CD4-positive, alpha-beta T cell treated with Interleukin-12 subunit alpha and Interleukin-12 subunit beta, for 1 hour (primary cell): ENCODE measurements at places on chromosomes 6 and 20.

DNA sequence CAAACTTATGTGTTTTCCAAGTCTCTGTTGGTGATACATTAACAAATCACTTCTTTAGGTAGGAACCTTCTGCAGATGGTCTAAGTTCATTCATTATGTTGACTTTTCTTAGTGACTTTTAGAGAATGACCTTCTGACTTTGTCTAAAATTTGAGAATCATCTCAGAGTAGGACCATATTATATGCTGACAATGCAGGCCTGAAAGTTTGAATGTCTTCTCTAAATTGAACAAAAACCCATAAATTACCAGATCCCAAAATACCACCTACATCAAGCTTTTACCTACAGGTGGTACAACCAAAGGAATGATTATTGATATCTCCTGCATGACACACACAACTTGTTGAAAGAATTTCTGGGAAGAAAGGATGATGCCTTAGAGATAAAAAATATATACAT, 191.5 kb downstream of the SOD2 start:
- no peak for DNase-seq

GRCh38 chr20:44706301-44707017, 8.7 kb upstream of the CCN5 start:
- no peak for DNase-seq

GRCh38 chr20:13302647-13303450, 81.8 kb downstream of the ISM1 start:
- DNase-seq: peak; percentile 33

- no peak for DNase-seq
These were observed 3.7 kb upstream of the OLIG3 start for GRCh38 chr6:137497721-137498463.

GRCh38 chr20:20031790-20032189, 14.6 kb downstream of the NAA20 start:
- DNase-seq: no peak

- DNase-seq: no peak
These were observed 511.1 kb downstream of the TENT5A start for GRCh38 chr6:81241126-81242041.

- no peak for DNase-seq
These were observed 6.7 kb downstream of the BHLHE23 start for GRCh38 chr20:63000036-63000435.

GRCh38 chr6:156727715-156728385, 49.3 kb upstream of the ARID1B start:
- DNase-seq: no peak

DNA sequence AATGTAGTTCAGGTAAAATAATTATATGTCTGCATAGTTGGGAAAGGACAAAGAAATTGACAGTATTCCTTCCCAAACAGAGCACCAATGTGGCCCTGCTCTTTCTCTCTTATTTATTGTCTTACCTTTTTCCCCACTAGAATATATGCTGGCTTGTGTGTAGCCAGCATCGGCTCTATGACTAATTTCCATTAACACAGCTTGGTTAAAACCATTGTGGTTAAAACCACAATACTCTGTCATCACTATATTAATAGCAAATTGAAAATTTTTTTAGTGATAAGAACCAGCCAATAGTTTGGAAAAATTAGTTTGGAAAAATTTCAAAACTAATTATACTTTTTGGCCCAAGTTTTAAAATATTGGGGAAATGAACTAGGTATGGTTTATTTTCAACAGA, 535.1 kb downstream of the UTRN start:
- no peak for DNase-seq

DNA sequence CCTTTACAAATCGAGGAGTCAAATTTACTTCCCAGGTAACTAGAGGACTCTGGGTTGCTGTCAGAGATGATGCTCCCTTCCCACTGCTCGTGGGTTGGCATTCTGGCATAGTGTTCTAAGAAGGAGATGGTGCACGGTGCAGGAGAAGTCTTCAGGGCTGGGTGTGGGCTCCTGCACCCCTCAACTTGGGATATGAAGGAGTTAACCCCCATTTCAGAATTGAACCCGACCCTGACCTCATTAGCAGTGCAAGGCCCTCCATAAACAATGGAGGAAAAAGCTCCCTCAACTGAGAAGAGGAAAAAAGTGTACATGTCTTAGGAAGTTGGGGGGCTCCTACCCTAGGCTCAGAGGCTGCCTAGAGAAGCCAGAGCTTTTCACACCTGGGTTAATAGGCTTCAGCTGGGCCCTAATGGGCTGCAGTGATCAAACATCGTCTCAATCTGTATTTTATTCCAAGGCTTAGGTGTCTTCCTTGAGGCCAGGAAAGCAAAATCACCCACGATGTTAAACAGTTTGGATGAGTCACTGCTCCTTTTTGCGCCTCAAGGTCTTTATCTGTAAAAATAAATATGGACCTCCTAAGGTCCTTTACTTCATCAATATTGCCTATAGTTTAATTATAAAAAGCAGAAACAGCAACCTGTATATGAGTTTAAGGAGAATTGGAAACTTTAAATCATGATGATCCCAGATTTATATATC, 29.4 kb downstream of the TFAP2B start:
- no peak for DNase-seq

- no peak for DNase-seq
These were observed 60.2 kb downstream of the SLC22A23 start for GRCh38 chr6:3396503-3397180.

DNA sequence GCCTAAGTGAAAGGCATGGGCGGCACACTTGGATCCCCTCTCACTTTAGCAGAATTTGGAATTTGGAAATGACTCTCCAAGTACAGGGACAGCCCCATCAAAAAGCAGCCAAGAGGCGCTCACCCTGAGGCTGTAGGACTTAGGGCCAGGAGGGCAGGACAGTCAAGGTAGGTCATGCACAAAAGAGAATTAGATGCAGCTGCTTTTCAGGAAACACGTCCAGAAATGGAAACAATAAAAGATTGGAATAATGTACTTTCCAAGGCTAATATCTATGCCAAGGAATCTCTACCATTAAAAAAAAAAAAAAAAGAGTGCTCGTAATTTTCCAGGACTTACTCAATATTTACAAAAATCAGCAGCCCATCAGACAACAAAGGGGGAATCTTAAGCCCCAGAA, 19.9 kb downstream of the PREP start:
- DNase-seq: no peak

- peak; percentile 46 for DNase-seq
These were observed 82.7 kb upstream of the DUSP22 start for GRCh38 chr6:209432-210103.

DNA sequence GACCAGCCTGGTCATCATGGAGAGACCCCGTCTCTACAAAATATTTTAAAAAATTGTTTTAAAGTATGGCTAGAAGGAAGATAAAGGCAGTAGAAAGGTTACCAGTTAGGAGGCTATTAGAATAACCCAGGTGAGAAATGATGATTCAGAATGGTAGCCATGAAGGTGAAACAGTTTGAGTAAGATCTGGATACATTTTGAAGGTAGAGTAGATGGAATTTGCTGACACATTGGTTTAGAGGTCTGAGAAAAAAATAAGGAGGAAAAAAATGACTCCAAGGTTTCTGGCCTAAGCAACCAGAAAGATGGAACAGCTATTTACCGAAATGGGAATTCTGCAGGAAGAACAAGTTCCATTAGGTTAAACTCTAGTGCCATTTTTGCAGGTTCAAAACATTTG, 167.9 kb upstream of the TAB2 start:
- no peak for DNase-seq

- no peak for DNase-seq
These were observed 92.8 kb downstream of the GRM4 start for GRCh38 chr6:34052918-34053608.

GRCh38 chr20:62350098-62350628, 16.9 kb downstream of the LAMA5 start:
- DNase-seq: no peak

- no peak for DNase-seq
These were observed 209.3 kb downstream of the RNF144B start for GRCh38 chr6:18596531-18596835.

GRCh38 chr6:21323577-21323976, 270.0 kb upstream of the SOX4 start:
- DNase-seq: no peak

GRCh38 chr6:6686748-6687601, 98.5 kb downstream of the LY86 start:
- no peak for DNase-seq

GRCh38 chr6:26534681-26535465, 3.3 kb upstream of the HMGN4 start:
- DNase-seq: no peak

GRCh38 chr6:21604081-21604480, 10.5 kb downstream of the SOX4 start:
- DNase-seq: no peak

- DNase-seq: no peak
These were observed 279.7 kb downstream of the CDC5L start for GRCh38 chr6:44667226-44667625.

DNA sequence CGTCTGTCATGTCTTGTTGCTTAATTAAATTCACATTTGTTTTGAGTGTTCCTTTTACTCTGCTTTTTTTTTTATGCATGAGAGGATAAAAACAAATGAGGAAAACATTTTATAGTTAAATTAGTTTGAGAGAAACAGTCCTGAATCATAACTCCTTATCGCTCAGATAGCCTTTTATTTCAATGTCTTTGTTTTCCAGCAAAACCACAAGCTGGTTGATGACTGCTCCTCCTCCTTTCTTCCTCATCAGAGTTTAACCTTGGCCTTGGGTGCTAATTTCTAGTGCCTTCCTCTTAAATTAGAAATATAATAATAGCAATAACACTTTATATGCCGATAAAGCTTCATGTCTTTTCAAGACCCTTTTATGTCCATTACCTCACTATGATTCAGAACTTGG, 3.1 kb downstream of the NOX3 start:
- no peak for DNase-seq

GRCh38 chr20:3739054-3739925, 6.8 kb downstream of the HSPA12B start:
- no peak for DNase-seq

- no peak for DNase-seq
These were observed 32.5 kb downstream of the CST2 start for GRCh38 chr20:23794065-23794464.

- DNase-seq: no peak
These were observed 15.1 kb downstream of the RTN4IP1 start for GRCh38 chr6:106614166-106614565.

- no peak for DNase-seq
These were observed 10.9 kb upstream of the MRS2 start for GRCh38 chr6:24391756-24392405.

DNA sequence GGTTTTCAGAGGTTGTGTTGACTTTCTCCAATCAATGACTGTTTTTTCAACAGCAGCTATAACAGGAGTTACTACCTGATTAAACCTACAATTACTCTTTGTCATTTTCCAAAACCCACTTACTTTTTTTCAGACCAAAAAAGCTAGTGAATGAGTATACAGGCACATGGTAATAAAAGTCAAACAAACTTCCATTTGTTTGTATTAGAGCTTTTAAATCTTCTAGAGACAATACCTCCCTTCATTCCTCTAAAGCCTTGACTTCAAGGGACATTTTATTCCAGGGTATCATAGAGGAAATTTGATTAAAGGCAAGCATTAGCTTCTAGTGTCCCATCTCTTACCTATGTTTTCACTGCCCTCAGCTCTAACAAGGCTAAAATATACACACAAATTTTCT, 52.7 kb downstream of the IL22RA2 start:
- DNase-seq: no peak

DNA sequence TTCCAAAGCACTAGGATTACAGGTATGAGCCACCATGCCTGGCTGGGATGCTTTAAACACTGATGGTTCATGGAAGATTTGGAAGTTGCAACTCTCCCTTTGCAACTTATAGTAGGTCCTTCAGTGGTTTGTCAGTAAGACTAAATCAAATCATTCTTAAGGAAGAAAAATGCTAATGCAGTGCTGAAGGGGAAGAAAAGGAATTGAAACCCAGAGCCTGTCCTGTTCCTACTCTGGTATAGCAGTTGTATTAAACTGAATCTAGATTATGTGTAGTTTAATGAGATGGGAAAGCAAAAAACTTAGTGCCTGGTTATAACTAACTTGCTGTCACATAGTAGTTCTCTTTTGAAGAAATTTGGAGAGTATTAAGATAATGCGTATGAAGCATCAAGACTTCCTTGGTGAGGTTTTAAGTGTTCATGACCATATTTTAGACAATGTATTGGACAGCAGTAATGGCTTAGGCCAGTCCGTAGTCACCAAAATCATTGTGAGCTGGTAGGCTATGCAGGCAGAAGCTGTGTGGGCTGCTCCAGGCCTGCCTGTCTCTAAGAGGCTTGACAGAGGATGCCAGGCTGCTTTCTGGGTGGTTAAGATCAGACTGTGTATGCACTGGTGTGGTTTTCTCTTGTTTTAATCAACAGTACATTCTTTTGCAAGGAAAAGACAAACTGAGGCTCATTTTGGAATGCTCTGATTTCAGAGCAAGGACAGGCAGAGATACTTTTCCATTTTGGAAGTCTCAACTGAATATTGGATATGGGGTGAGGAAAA, 14.0 kb downstream of the PAQR8 start:
- DNase-seq: no peak

DNA sequence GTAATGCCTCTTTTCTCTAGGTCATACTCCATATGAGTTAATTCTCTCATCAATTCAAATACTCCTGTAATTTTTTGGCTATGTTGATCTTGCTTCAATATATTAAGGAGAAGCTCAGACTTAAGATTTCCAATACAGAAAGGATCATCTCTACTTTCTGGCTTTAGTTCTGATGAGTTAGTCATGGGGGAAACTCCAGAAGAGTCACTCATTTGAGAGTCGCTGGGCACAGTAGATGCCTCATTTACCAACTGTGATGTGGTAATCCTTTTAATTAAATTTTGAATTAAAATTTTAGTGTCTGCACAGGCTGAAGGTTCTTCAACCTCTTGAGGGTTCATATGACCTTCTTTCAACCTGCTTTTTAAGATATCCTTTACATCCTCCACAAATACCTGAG, 38.5 kb downstream of the DST start:
- DNase-seq: no peak

DNA sequence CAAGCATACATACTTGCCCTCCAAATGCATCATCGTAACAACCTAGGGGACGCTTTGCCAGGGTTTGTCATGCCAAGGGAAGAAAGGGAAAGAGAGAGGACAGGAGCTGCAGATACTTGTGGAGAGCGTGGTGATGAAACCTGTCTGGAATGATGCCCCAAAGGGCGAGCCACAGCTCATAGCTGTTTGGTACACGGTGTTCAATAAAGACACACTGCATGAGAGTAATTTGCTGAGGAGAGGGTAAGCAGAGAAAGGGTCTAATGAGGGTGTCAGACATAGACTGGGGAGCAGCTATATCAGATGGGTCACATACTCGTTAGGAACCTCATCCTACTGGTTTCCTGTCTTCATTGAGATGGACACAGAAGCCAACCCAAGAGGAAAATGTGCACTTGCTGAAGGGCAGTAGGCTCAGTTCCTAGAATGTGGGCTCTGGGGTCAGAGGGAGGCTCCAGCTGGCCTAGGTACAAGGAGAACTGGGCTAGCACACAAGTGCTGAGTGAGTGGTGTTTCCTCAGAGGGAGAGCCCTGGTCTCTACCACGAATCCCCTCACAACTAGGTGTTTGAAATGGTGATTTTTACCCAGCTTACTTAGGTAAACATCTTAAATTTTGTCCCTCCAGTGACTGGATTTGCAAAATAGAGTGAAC, 5.2 kb upstream of the FOXO3 start:
- no peak for DNase-seq

- no peak for DNase-seq
These were observed 149.5 kb upstream of the RPS6KA2 start for GRCh38 chr6:166776571-166776970.
